ENCODE measurements at places on chromosomes 7 and 10.

GRCh38 chr7:47513741-47514241 lies 68.1 kb downstream of the TNS3 start:
- no peak for DNase-seq

DNA sequence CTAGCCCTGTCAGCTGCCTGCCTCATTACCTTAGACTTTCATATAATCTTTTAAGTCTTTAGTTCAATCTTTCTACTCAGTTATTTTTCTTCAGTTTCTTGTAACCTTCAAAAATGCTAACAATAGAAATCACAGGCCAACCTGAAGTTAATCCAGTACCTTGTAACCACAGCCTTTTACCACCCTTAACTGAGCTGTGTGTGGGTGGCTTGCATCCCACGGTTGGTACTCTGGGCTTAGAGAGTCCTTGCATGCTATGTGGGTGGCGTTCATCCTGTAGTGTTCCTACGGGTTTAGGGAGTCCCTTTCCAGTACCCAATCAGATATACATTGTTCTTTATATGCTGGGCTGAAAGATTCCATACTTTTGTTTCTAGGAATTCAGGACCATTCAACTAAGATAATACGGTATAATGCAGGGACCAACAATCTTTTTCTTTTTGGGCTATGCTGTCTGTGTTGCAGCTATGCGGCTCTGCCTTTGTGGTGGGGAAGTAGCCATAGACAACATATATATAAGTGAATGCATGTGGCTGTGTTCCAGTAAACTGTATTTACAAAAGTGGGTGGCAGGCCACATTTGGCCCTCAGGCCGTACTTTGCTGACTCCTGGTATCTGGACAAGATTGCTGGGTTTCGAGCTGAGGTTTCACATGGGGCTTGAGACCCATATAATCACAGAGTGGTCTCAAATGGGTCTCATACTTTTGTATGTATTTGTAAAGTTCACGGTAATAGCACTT lies 280.8 kb upstream of the LRGUK start:
- DNase-seq = no peak

DNA sequence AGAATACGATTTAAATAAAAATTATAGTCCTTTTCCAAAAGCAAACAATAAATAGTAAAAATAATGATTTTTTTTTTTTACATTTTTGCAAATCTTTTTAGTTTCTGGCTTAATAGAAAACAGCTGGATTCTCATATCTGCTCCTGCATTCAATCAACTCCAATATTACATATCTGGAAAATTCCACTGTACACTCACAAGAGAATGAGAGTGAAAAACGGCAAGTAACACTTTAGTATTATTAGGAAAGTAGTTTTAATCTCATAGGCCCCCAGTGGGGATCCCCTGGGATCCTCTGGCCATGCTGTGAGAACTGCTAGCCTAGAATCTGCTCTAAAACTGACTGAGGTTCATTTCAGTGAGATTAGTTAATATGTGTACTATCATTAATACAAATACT lies 128.6 kb upstream of the LRRN3 start:
- no peak for DNase-seq

DNA sequence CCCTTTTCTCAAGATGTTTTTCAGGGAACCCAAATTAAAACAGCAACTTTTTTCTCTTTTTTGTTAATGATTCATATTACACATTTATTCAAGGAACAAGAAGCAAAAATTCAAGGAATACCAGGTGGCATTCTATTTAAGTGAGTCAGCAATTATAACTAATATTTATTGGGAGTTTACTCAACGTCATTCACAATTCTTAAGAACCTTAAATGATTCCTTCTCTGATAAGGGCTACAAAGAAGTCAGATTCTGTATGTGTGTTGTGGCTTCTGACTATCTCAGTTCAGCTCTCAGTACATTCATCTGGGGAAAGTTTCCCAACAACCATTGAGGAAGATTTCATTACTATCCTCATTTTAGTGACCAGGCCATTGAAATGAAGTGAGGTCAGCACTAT lies 470.7 kb upstream of the AKR1E2 start:
- no peak for DNase-seq

DNA sequence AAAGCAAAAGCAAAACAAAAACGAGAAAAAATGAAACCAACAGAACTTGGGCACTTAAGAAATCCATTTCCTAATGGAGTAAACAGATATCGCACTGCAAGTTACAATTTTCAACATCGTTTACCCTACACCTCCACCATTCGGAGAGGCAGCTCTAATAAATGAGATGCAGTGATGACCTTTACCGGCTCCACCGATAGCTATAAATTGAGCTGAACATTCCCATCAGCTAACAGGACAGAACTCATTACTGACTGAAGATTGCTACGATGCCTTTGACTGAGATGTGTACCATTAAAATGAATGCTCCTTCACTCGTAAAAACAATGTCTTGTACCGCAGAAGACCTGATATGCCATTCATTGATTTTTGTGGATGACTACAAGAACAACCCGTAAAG lies 465.6 kb downstream of the DPP6 start:
- no peak for DNase-seq

DNA sequence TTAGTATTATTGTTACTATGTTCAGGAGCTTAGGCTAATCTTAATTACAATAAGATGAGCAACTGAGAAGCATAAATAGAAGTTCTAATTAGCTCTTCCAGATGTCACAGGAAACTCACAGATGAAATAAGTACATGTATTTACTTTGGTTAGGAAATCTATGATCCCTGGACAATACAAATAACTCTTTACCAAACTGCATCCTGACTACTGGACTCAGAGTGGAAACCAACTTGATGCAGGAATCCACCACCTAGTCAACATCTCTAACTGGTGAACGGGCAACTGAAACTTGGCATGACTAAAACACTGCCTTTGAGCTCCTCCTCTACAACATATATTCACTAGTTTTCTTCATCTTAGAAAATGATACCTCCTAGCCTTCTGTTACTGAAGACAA lies 193.2 kb downstream of the AGMO start:
- DNase-seq = no peak

DNA sequence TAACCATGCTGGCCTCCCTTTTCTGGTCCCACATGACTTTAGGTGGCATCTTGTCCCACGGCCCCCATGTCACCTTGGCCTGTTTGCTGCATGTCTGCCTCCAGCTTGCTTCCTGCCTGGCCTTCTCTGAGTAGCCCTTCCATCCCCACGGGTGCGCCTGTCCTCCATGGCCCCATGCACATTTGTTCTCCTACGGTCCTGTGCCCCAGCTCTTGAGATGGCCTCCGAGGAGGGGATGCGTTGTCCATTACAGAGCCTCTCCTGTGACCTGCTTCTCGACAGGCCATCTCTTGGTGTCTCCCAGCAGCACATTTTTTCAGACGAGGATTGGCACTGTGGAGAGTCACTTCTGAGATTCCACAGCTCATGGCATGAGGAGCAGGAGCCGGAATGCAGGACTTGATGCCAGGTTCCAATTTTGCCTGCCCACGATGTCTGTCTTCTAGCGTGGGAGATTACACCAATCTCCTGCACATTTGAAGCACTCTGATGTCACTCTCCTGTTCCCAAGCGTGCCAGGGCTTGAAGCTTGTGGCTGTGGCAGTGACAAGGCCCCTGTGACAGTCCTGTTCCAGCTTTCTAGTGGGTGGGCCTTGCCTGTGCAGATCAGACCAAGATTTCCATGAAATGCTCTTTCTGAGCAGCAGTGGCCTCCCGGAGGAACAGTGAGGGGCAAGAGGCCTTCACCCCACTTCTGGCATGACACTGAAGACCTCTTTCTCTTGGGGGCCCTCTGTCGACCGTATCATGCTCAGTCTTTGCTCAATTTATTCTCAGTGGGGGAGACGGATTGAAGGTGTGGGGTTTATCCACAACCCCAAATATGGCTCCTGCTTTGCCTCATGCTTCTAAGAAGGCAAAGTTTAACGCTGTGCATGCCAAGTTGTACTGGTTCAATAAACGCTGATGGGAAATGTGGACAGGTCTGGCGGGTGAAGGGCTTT lies 13.4 kb downstream of the WDFY4 start:
- DNase-seq = peak; percentile 20

GRCh38 chr7:159025161-159025779 lies 119.4 kb downstream of the VIPR2 start:
- peak; percentile 24 for DNase-seq

DNA sequence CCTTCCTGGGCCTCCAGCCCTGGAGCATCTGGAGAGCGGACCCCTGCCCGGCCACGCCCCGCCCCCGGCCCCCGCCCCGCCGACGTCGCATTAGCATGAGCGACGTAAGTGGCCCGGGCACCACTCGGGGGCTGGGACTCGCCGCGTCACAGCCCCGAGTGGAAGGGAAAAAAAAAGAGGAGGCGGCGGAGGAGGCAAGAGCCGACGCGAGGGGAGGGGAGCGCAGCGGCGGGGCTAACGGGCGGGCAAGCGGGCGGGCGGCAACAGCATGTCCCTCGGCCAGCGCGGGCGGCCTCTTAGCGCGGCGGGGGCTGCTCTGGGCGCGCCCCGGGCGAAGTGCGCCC lies at the start of gene SLC18A3:
SLC18A3 (plus strand) TSS at position 197 of the 344 bp plus-strand sequence. CDS start 431 bp downstream, outside the sequence.
- no peak for DNase-seq

GRCh38 chr10:21379143-21379542 lies 146.3 kb downstream of the SKIDA1 start:
- DNase-seq = no peak

DNA sequence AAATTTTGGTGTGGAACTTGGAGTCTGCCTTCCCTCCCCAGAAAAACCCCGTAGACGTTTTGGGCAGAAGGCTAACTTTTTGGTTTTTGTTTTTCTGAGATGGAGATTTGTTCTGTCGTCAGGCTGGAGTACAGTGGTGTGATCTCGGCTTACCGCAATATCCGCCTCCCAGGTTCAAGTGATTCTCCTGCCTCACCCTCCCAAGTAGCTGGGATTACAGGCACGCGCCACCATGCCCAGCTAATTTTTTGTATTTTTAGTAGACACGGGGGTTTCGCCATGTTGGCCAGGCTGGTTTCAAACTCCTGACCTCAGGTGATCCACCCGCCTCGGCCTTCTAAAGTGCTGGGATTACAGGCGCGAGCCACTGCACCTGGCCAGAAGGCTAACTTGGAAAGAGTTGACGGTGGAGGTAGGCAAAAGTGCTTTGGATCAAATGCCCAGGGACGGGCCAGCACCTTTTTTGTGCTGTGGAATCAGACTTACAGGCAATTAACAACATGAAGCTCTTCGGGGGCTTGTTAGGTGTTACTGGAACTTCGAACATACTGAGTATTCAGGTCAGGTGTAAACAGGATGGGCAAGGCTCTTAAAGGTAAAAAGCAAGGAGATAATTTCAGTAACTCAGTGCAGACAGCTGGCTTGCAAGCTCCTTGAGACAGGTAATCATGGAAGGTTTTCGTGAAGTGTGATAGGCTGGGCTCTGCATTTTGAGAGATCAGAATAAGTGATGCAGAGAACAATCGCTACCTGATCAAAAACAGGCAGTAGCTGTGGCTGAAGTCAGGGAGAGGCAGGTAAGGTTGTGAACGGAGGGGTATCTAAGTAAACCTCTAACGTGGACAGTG lies 1.8 kb downstream of the PPP1R35 start:
- DNase-seq = peak; percentile 46

DNA sequence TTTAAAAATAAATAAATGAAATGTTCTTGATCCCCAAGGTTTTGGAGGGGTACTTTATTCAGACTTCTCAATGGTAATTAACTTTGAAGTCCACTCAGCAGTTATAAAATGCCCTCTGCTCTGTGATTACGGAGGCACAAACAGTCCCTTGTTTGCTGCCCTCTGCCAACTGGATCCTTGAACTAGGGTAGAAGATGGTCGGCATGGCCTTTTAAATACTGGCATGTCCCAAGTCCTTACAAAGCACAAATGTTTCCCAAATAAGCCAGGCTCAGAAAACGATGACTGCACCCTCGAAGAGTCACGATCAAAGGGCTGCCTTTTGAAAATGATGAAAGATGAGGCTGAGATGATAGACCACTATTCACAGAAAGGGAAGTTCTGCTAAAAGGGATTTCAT lies 47.0 kb downstream of the GFRA1 start:
- no peak for DNase-seq

DNA sequence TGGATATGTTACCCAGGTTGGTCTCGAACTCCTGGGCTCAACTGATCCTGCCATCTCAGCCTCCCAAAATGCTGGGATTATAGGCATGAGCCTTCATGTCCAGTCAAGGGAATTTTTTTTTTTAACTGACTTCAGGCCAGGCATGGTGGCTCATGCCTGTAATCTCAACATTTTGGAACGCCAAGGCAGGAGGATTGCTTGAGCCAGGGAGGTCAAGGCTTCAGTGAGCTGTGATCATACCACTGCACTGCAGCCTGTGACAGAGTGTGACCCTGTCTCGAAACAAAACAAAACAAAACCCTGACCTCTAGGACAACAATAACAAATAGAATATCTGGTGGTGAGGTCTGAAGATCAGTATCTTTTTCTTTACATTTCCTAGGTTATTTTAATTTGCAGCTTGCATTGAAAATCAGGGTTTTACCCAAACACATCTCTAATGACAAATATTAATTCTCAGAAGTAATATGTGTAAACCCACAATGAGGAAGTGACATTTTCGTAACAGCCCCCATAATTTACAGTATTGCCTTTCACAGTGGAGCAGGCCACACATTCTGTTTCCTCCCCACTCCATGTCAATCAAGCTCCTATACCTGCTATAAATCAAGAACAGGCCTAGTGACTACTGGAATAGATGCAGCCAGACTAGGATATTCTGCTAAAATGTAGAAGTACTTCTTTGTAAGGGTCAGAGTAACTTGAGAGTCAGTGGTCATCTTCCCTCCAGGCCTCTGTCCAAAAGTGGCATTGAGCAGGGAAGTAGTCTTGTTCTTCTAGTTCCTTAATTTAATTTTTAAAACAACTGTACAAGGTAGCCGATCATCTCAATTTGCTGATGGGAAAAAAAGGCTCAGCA lies 43.3 kb upstream of the ECHDC3 start:
- no peak for DNase-seq

DNA sequence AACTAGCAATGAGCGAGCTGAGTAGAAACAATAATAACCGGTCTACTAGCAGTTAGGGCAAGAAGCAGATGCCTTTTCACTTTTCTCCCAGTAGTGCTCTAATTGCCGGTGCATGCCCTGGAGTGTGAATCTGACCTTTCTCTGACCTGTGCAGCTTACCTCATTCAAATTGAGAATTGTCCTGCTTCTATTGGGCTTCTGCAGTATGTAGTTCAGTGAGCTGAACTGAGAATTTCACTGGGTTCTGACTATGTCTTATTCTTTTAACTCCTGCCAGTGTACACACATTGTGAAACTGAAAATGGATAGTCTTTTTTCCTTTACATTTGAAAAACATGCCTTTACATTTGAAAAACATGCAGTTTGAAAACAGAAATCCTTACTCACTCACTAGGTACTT lies 157.9 kb upstream of the GRM3 start:
- no peak for DNase-seq

- no peak for DNase-seq
These were observed 172.9 kb downstream of the DKK1 start for GRCh38 chr10:52486840-52487611.

DNA sequence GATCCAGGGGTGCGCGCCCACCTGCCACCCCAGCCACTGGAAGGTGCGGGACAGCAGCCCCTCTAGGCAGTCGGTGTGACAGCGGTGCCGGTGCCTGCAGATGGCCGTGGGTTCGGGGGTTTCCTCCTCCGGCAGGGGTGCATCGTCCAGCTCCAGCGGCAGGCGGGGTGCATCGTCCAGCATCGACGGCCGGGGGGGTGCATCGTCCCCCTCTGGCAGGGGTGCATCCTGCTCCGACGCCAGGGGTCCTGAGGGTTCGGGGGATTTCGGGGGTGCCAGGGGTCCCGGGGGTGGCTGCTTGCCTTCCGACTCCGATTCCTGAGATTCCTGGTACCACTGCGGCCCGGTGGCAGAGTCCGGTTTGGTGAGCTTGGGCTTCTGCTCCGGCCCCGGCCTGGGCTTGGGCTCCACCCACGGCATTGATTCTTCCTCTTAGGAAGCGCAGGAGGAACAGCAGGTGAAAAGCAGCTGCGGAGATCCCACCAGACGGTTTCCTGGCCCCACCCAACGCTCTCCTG lies 90.2 kb upstream of the RAB18 start:
- no peak for DNase-seq
